Stimulated activated CD4-positive, alpha-beta T cell treated with anti-CD3 and anti-CD28 coated beads, Interleukin-15, amount 100 ng/mL, for 1 hour (primary cell): ENCODE measurements at places on chromosomes 11 and 22.

DNA sequence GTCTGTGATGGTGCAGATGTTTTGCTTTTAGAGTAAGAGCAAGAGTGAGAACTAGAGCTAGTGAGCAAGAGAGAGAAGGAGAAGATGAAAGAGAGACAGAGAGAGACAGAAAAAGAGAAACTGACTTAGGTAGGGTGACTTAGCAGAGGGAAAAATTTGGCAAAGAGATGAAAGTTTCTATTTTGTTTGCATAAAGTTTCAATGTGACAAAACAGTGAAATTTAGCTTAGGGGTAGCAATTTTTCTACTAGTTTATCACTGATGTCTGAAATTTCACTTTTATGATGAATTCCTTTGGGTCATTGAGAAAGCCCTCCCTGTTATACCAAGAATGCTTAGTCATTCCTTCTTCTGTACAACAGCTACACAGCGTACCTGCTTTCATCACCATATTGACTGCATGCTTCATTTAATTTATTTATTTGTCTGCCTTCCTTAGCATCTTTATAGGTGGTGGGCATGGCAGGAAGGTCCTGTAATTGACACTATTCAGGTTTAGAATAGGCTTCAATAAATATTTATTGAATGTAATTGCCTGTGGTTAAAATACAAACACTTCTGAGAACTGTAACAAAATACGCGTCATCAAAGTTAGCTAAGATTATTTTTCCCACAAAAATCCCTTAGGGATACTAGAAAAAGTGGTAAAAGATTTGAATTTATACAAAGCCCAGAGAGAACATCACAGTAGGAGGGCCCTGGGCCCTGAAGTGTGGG lies 19.9 kb upstream of the CTSC start:
- DNase-seq, result no peak

- DNase-seq, result no peak
Measured at GRCh38 chr11:111334532-111335502, 36.5 kb downstream of the POU2AF3 start.

DNA sequence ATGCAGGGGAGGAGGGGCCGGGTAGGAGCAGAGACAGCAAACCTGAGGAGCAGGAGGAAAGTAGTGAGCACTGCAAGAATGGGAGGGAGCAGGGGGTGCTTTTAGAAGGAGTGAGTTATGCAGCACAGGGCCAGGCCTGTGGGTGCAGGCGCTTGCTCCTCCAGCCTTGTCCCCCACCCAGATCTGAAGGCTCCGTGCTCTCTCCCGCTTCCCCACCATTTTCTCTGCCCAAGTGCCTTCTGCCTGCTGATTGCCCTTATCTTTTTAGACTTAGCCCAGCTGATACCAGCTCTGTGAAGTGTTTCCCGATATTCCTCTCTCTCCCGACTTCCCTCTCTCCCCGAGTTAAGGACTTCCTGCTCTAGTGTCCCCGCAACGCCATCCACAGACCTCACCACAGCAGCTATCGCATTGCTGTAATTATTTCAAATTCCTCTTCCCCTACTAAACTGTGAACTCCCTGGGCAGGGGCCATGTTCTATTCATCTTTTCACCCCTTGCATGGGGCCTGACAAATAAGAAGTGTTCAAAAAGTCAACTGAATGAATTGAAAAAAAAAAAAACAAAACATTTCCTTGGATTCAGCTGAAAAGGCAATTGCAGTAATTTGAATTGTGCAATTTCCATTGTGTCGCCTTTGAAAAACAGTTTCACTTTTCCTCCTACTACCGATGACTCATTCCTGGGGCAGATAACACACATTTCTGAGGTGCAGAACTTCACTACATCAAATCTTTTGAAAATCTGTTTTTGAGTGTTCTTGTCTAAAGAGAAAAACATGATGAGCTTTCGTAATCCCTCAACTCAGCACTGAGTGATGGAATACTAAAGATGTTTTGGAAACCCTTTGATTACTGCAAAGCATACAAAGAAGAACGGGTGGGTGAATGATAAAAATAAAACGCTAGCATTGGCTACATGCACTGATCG lies 69.7 kb upstream of the BMAL1 start:
- DNase-seq, result no peak

- DNase-seq, result no peak
Measured at GRCh38 chr11:3205261-3206155, 13.1 kb downstream of the MRGPRG start.
